ENCODE measurements at places on chromosomes 16 and 17.

DNA sequence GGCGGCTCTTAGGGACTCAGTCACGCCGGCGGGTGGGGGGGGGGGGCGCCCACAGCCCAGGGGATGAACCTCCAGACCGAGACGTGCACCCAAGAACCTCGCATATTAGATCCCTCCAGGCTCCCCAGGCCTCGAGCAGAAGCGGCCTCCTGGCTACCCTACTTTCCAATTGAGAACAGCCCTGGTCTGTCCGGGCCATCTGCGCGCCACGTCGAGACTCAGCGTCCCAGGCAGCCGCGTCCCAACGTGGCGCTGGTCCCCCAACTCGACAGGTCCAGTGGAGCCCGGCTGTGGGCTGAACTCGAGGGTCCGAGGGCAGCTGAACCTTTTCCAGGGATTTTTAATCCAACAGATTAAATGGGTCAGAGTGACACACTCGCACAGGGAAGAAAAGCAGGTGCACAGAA is 2.3 kb upstream of the IRX3 start:
- DNase-seq, result no peak

- DNase-seq, result no peak
Measured at GRCh38 chr17:18250259-18250658, 8.3 kb downstream of the FLII start.

GRCh38 chr16:71923941-71924690 is 28.8 kb downstream of the IST1 start:
- DNase-seq, result no peak

GRCh38 chr17:61149862-61150362 is 249.7 kb upstream of the TBX2 start:
- DNase-seq, result no peak

- no peak for DNase-seq
Measured at GRCh38 chr16:68372381-68372720, 61.5 kb downstream of the PRMT7 start.

DNA sequence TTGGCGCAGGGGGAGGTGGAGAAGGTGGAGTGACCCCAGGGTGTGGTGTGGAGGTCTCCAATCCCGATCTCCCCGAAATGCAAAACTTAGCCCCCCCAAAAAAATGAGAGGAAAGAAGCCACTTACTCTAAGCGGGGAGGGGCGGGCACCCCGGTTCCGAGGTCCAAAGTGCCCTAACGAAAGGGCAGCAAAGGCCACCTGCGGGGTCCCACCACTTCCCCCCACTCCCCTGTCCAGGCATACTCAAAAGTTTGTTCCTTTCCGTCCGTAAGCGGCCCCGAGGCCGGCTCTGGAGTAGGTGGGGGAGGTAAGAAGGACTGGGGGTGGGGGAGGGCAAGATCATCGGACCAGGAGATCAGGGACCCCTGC is 1.1 kb downstream of the TOX3 start:
- DNase-seq, result no peak

- DNase-seq, result no peak
Measured at GRCh38 chr16:53166099-53166498, 111.3 kb downstream of the CHD9 start.

DNA sequence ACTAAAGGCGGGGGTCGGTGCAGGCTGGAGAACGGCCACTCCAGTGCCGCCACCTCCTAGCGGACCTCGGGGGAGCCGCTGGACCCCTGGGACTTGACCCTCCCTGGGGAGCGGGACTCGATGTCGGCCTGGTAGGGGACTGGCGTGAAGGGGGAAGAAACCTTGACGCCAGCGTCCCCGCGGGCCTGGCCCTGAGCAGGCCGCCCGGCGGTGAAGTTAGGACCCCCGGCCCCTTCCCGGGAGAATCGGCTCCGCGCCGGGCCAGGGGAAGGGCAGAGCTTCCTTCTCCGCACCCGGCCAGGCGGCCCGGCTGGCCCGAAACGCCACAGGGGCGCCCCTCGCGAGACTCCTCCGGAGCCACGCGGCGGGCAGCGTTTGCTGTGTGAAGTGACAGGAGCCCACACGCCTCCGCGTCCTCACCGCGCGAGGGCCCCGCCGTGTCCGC is 389 bp downstream of the DUS1L start:
- no peak for DNase-seq

DNA sequence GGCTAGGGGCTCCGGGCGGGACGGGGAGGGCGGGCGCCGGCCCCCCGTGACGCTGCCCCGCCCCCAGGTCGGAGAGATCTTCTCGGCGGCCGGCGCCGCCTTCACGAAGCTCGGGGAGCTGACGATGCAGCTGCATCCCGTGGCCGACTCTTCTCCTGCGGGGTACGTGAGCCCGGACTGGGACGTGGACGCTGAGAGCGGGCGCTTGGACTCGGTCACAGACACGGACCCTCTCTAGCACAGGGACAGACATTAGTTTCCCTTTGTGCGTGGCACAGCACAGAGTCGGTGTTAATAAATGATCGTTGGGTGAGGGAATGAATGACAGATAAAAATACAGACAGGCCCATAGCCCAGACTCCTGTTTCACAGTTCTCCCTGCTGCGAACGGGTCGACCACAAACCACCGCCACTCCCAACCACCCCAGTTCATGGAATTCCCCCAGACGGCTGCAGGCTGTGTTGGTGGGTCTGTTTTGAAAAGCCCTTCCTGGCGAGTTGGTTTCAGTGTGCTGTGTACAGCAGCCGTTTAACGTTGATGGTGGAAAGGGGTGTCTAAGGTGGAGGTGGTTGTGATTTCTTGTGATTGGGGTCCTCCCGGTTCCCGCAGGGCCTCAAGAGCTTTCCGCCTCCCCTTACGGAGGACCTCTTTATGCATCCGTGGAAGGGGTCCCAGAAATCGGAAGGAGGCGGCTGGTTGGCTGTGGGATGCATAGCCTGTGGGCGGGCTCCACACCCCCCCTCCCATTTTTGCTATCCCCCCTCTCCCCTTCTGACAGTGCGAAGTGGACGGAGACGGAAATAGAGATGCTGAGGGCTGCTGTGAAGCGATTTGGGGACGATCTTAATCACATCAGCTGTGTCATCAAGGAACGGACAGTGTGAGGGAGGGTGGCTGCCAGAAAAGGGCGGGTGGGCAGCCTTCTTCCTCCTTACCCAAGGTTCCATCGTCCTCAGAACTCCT is 2.9 kb downstream of the RNASEK start:
- DNase-seq, result peak; percentile 58

- DNase-seq, result no peak
Measured at GRCh38 chr17:16987830-16988601, 16.1 kb upstream of the TNFRSF13B start.

DNA sequence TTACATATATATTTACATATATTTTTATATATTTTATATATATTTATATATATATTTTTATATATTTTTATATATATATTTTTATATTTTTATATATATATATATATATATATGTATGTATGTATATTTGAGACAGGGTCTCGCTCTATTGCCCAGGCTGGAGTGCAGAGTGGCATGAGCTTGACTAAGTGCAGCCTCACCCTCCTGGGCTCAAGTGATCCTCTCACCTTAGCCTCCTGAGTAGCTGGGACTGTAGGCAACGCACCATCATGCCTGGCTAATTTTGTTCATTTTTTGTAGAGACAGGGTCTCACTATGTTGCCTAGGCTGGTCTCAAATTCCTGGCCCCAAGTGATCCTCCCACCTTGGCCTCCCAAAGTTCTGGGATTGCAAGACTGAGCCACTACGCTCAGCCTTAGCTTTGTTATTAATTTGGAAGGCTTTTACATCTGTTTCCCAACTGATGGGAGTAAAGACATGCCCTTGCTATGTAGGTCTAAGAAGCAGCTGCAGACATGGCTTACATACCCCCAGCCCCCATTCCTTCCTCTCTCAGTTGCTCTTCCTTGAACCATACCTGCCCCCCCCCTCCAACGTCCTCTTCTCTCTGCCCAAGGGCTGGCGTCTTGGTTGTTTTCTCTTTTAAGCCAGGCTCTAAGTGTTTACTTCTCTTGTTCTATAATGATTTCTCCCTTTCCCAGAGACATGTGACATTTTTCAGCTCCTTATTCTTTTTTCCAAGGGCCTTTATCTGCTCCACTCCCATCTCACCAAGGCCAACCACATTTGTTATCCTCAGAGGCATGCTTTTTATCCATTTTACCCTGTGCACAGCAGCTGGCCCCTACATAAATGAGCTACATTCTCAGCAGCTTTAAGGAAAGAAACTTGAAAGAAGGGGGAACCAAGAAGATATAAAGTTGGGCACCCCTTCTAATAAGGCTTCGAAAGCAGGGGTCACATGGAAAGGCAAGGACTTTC is 64.2 kb upstream of the ATF7IP2 start:
- no peak for DNase-seq

DNA sequence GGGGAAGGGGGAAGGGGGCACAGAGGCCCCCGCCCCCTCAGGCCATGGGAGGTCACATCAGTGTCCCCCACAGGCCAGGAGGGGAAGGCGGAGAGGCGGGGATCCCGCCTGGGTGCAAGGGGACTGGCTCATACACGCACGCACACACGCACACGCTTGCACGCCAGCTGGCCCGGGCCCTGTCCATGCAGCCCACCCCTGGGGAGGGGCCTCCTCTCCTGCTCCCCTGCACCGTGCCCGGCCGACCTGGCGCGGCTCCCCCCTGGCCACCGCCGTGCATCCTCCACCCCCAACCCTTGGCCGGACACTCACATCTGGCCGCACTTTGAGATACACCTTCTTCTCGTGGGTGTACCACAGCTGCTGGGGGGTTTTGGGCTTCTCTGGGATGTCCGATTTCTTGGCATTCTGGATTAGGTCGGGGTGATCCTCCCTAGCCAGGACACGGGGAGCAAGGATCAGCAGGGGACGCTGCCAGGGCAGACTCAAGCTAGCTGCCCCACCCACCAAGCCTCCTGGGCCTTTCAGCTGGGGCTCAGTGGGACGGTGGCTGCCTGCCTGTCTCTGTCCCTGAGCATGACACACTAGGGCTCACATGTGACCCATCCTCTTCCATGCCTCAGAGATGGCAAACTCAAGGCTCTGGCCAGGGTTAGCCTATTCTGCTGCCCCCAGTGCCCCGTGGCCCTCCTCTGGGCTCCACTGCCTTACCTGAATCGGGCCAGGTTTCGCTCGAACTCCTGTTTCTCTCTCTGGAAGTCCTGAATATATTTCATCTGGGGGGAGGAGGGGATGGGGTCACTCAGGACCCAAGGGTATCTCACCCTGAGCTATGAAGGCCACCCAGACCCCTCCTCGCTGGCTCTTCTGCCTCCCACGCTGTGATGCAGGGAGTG is 6.7 kb downstream of the UBTF start:
- no peak for DNase-seq

DNA sequence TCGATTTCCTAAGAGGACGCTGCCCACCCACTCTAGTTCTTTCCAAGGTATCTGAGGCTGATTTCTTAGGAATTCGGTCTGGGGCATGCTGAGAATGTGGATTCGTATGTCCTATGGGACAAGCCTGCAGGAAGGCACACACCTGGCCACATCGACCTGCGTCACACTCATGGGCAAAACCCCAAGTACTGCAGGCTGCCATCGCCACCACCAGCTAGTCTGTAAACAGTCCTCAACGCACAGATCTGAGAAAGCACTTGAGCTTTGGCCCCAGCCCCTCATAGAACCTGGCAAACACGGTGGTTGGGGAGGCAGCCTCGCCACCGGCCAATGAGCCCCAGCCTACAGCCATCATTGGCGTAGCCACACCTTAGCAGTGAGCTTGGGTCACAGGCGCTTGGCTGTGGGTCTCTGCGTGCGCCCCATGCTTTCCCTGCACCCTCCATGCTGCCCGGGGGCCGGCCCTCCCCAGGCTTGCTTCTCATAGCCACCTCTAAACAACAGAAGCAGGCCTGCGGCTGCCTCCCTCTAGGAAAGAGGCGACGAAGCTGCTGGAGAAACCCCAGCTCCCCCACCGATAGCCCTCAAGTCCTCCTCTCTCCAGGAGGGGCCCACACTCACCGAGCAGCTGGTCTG is 75.1 kb downstream of the ZNF778 start:
- no peak for DNase-seq

- DNase-seq, result no peak
Measured at GRCh38 chr17:68351395-68351794, 60.1 kb downstream of the ARSG start.

DNA sequence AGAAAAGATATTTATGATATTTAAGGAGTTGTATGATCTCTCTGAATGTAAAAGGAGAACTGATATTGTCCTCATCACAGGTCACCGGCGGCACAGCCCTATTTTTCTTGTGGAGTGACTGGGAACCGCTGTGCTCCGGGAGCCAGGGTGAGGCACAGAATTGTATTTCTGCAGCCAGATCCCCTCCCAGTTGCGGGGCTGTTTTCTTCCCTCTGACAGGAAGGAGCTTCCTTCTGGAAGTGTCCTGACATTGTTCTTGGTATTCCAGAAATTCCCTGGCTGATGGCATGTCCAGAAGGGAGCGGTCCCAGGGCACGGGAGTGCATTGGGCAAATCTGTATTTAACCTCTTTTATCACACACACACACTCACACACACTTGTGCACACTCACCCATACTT is 268.6 kb upstream of the FOXF1 start:
- no peak for DNase-seq

- no peak for DNase-seq
Measured at GRCh38 chr16:25033852-25034251, 18.7 kb upstream of the ARHGAP17 start.

DNA sequence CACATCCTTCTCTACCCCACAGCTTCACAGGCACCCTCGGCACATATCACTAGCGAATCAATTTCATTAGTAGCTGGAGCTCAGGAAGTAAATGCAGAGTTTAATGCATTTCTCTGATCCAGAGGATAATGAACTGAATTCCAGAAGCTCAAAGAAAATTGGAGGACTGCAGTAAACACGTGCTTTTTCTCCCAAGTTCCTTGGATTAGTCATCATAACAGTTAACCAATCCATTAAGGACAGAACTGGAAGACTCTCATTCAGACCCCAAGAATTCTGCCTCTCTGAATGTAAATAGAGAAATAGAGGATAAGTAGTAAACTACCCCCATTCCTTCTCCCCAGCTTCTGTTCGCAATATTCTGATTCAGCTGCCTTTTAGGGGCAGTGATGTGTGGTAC is 40.7 kb downstream of the DUSP14 start:
- DNase-seq, result no peak

- no peak for DNase-seq
Measured at GRCh38 chr17:77846531-77847085, 111.9 kb upstream of the TNRC6C start.

DNA sequence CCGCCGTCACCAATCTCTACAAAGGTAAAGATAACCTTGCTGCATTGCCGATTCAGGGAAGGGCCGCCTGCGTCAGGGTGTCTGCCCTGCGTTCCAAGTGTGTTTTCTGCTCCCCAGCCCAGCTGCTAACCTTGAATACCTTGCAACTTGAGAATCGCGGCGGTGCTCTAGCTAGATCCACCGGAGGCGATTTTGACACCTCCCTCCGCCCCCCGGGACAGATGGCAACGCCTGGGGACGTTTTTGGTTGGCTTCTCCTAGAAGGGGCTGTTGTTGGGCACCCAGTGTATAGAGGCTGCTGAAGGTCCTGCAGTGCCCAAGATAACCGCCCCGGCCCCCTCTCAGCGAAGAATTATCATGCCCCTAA is 1.5 kb downstream of the HAPSTR1 start:
- DNase-seq, result no peak

GRCh38 chr17:44952946-44953475 is 5.4 kb upstream of the KIF18B start:
- DNase-seq, result no peak

Data from stimulated activated CD8-positive, alpha-beta memory T cell treated with anti-CD3 and anti-CD28 coated beads, Interleukin-4, amount 100 ng/mL, for 4 hours (primary cell).